IPS-NIHi11 (cell line): ENCODE measurements at places on chromosomes 7 and 10.

- DNase-seq = no peak
Observed at GRCh38 chr7:70178787-70179186, 580.5 kb downstream of the AUTS2 start.

DNA sequence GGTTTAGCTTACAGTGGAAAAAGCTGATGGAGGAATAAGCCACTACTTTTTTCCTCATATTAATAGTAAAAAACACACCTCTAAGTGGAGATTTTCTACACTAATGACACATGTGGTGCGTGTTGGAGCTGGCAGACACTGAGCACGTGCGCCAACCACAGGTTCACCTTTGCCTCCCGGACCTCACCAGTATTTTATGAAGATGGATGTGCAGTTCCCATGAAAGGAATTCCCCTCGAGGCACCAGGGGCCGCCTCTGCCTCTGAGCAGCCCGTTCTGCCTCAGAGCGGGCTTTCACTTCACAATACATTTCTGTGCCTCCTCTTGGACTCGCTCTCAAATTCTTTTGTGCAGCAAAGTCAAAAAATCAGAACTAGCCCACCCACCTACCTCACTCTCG, 477.5 kb upstream of the ADARB2 start:
- no peak for DNase-seq

DNA sequence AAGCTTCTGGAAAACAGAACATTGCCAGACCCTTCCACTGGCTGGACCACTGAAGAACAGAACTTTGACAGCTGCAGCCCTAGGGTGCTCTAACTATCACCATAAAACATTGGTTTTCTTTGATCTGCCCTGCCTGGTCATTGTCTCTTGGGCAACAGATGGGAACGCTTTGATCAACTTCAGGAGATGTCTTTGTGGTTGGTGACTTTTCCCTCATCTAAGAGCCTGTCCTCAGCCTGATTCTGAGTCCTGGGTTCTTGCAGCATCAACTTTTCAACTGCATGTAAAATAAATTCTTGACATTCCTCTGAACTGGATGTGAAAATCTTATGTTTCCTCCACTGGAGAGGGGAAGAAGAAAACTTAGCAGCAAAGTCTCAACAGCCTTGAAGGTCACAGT, 53.1 kb upstream of the ZNRF2 start:
- DNase-seq = no peak

DNA sequence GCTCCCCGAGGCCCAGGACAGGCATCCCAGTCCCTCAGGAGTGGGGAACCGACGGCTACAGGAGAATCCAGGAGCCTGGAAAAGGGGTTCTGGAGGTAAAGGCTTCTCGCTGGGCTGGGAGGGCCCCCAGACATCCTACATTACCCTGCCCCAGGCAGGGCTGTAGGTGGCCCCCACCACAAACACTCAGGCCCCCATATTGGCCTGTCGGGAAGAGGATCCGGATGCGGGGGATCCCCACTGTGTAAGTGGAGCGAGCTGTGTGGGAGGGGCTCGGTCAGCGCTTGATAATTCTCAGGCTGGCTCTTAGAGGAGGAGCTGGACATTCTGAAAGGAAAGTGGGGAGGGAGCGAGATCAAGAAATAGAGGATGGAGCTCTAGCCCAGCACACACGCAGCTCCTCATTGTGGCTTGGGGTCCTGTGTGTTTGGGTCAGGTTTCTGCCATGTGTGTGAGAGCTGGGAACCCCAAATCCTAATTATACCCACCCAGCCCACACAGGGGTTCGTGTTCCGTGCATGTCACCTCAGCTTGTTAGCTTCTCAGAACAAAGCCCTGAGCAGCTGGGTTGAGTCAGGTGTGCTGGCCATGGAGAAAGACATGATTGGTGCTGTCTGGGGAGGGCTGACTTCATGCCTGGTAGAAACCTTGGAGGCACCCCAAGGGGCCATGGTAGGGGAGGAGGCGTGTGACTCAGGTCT, 49.4 kb downstream of the ZNF467 start:
- DNase-seq = no peak

DNA sequence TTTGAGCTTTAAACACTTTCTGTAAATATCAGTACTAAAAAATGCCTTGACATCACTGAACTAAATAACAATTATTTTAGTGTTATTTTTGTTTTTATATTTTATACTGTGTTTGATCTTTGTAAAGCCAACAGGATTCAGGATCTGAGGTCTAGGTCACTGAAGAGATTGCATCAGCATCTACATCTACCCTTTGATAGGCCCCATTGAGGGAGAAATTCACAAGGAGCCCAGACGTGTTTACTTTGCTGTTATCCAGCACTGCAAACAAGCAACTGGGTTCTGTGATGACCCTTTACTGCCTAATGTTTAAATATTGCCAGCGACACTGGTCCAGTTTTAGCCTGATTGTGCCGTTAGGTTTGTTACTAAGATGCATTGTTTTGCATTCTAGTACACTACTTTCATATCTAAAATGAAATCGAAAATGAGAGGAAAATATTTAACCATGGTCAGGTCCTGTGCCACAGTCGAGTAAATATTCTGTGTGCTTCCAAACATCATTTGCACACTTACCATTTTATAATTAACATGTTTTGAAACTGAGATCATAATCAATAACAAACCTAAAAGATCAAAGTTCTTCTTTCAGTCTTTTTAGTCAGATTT, 48.7 kb downstream of the SP8 start:
- DNase-seq = no peak
